T-helper 1 cell (primary cell): ENCODE measurements at places on chromosomes 1 and 21.

- no peak for DNase-seq
Measured at GRCh38 chr1:157288996-157289395, 150.8 kb upstream of the ETV3 start.

DNA sequence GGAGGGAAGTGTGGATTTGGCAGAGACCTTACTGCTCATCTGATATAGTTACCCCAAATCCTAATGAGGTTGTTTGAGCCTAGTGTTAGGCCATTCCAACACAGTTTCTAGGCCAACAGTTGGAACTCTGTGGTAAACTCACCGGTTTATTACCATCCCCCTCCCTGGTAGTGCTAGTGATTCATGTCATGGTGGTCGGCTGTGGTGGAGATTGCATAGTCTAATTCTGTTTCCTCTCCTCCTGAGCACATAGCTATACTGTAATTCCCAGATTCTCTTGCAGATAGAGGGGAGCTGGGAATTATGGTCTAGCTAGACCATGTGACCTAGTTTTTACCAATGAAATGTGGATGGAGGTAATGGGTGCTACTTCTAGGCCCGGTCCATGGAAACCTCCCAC lies 123.7 kb upstream of the KIF26B start:
- DNase-seq = no peak

- no peak for DNase-seq
Measured at GRCh38 chr21:26267389-26267788, 96.8 kb upstream of the APP start.

- DNase-seq = no peak
Measured at GRCh38 chr1:243587823-243588560, 262.1 kb downstream of the AKT3 start.

- DNase-seq = no peak
Measured at GRCh38 chr21:36709030-36709867, 10.3 kb downstream of the SIM2 start.

DNA sequence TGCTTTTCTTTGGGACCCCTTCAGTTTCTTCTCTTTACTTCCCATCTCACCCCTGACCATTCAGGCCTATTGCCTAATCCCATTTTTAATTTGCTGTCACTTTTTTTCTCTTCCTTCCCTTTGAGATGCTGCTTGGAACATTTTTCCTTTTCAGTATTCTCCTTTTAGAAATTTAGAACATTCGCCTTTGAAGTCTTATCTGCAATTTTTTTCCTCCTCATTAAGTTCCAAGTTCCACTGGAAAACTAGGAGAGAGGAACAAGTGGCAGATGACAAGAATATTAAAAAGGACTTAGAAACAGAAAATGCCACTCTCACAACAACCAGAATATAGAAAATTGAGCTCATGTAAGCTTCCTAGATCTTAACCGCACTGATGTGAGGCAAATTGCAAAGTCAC lies 126.6 kb downstream of the PSMG1 start:
- no peak for DNase-seq

- DNase-seq = no peak
Measured at GRCh38 chr1:119783354-119784185, 14.9 kb upstream of the HMGCS2 start.

GRCh38 chr1:186775881-186776560 lies 52.7 kb upstream of the PLA2G4A start:
- no peak for DNase-seq

DNA sequence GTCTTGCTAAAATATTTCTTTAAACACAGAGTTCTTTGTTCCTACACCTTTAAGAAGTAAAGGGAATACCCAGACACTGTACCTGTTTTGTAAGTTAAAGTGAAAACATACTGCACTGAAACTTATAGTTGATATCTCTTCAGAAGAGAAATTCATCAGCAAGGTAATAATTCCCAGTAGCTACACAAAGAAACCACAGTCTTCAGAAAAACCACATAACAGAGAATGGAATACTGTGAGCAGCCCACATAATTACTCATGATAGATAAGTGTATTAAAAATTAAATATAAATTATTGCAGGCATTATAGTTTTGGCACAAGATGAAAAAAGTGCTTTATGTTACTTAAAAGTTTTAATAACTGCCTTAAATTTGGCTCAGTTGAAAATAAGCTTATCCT lies 276.6 kb downstream of the SETD4 start:
- no peak for DNase-seq

GRCh38 chr1:175822580-175822979 lies 79.2 kb upstream of the TNR start:
- no peak for DNase-seq

DNA sequence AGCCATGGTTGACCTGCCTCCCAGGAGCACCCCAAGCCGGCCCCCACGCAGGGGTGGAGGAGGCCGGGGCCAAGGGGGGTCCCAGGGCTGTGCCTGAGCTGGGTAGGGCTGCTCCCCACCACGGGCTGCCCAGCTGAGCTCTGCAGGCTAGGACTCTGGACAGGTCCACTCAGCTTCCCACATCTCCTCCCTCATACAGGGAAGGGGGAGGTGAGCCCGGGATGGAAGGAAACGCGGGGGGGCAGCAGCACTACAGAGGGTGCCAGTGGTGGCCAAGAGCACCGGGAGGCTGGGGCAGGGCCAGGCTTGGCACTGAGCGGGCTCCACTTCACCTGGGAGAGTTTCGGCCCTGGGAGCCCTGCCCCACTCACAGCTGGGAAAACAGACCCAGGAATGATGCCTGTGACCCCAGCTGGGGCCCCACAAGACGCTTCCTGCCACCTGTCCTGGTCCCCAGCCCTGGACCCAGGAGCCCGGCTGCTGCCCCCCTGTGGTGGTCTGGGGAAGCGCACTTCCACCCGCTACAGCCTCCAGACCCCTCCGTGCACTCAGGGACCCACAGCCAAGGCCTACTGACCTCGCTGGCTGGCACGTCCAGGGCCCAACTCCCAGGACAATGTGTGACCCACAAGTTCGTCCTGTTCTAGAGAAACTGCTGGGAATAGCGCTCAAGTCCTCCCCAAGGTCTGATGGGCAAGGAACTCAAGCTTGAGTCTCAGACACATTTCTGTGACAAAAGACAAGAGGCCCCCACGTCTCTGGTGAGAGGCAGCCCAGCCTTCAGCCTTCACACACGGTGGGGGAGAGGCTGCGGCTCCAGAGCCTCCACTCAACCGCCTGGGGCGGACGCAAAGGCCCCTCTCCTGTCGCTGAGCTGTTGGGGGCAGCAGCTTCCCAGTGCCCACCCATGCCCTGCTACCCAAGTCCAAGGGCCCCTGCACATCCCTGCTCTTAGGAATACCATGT lies 3.0 kb downstream of the AURKAIP1 start:
- DNase-seq = peak; percentile 69

GRCh38 chr1:31683997-31684396 lies 19.8 kb downstream of the COL16A1 start:
- no peak for DNase-seq

DNA sequence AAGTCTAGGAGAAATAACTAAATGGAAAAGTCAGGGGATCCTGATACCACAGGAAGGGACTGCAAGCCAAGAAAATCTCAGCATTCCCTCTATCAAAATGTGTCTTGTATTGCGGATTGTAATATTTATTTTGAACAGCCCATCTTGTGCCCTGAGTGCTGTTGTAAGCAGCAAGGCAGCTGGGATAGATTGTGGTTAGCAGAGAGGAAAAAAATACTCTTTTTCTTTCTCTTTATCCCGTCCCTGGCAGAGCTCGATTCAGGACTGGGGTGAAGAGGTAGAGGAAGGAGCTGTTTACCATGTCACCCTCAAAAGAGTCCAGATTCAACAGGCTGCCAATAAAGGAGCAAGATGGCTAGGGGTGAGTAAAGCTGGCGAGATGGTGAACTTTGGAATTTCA lies 1.2 kb downstream of the RGL1 start:
- DNase-seq = no peak

GRCh38 chr1:218049641-218050040 lies 235.5 kb upstream of the RRP15 start:
- DNase-seq = no peak

DNA sequence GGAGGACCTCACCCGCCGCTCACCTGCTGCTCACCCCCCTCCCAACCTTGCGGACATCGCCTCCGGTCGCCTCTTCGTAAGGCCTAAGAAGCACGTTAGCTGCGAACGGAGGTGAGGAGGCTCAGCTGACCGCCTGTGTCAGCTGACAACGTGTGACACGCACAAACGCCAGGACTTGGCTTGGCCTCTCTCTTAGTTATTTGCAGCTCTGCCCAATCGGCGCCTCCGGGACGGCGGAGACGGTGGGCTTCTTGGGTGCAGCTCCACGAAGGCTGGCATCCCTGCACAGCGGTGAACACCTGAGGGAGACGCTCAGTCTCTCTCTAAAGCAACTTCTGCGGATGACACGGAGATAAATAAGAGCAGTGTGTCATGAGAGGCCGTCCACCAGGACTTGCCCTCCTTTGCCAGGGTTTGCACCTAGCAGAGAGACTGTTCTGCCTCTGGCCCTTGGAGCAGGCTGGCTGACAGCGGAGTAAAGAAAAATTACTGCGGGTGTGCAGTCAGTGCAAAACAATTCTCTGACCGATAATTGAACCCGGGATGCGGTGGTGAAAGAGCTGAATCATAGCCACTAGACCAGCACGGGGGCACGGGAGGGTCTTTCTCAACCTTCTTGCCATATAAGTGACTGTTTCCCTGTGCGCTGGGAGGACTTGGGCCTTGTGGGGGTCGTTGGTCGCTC lies 318.9 kb downstream of the FAM72C start:
- DNase-seq = no peak

- DNase-seq = no peak
Measured at GRCh38 chr1:182977480-182977879, 24.5 kb upstream of the SHCBP1L start.

GRCh38 chr1:180793451-180793850 lies 119.2 kb upstream of the KIAA1614 start:
- no peak for DNase-seq
